ENCODE measurements at places on chromosomes 7 and 10.

GRCh38 chr10:1594372-1595241, 142.7 kb downstream of the ADARB2 start:
- DNase-seq = no peak

- no peak for DNase-seq
These were observed 2.2 kb downstream of the CRTAC1 start for GRCh38 chr10:98028168-98028770.

GRCh38 chr10:113893570-113893969, 39.1 kb downstream of the NHLRC2 start:
- DNase-seq = no peak

DNA sequence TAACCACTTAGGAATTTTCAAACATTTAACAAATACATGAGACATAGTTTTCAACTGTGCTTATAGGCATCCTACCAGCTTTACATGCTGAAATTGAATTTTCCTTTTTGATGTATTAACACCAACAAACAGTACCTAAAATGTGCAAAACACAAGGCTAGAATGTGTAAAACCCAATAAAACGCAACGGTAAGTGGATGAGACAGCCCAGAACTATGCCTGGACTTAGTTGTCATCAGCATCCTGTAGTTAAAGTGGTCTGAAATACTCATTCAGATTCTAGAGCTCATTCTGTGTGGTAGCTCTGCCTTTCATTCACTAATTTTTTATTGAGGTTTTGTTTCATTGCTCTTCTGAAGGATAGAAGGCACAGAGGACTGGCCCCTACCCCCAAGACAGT, 137.1 kb downstream of the BMPER start:
- no peak for DNase-seq

DNA sequence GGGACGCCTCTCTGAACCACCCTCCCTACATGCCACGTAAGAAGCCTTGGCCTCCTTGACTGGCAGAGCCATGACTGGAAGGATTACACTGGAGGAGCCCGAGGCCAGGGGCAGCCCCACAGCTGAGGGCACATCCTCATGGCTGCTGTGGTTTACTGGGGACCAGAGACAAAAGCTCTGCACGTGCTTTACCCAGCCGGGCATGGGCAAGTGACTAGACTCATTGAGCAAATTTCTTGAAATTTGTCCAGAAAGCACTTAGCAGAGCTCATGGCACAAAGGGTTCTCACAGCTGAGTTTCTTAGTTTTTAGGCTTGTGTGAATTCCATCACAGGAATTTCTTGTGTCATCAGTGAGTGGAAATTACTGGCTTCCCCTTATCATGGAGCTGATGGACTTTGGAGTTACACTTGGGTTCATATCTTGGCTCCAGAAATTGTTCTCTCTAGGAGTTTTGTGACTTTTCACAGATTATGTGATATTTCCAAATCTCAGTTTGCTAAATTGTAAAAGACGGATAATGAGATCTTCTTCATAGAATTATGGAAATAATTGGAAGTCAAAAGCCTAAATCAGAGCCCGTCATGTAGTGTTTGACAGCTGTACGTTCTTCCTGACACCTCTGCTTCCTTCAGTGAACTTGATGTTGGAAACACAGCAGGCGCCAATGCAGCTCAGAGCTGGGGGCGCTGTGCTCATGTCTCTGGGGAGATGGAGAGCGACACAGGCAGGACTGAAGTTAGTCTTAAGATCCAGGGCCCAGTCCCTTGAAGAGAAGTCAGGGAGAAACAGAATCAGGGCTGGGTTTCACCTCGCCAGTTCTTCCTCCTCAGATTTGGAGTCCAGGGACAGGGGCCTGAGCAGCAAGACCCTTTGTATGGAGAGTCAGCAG, 47.7 kb upstream of the MGAM2 start:
- no peak for DNase-seq

- DNase-seq = no peak
These were observed 224.7 kb upstream of the PHYHIPL start for GRCh38 chr10:58951746-58952145.

DNA sequence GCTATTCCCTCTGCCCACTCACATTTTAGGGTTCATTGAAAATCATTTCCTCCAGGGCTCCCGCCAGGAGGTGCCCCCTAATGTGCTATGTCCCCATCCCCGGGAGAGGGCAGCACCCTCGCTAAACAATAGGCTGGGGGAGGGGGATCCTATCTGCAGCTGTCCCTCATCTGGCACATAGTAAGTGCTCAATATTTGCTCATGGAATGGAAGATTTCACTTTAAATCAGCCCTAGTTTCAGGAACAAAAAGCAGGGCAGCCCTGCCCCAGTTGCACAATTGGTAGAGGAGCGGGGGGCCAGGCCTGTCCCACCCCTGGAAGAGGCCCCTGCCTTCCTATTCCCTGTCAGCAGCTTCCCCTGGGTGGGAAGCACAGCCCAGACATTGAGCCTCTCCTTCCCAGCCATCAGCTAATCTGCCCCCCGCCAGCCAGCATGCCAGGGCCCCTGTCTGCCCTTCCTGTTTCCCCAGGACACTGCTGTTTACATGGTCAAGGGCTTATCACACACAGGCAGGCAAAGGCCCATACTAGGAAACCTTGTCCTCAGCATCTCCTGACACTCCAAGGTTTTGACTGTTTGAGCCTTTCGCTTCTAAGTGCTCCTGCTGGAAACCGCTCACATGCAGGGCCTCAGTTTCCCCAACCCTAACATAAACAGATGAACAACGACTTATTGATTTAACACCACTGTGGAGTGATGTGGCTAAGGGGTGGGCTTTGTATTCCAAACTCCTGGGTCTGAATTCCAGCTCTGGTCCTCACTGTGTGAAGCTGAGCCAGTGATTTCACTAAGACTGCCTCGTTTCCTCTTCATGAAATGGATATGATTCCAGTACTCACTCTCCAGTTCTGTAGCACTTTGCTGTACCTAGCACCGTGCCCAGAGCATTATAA, 130.7 kb upstream of the ZMIZ1 start:
- DNase-seq = no peak

DNA sequence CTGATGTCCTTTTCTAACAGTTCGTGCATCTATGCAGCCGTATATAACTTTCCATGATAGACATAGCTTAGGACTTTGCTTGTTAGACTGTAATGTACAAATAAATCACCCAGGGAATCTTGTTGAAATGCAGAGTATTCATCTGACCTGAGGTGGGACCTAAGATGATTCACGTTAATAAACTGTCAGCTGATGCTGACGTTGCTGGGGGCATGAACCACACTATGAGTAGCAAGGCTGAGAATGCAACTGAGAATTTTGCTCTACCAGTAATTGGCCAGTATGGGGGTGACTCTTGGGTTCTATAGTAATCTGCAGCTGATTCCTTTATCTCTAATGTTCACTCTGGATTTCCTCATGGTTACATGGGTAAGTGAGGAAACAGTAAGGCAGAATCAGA, 130.1 kb upstream of the MALRD1 start:
- no peak for DNase-seq

DNA sequence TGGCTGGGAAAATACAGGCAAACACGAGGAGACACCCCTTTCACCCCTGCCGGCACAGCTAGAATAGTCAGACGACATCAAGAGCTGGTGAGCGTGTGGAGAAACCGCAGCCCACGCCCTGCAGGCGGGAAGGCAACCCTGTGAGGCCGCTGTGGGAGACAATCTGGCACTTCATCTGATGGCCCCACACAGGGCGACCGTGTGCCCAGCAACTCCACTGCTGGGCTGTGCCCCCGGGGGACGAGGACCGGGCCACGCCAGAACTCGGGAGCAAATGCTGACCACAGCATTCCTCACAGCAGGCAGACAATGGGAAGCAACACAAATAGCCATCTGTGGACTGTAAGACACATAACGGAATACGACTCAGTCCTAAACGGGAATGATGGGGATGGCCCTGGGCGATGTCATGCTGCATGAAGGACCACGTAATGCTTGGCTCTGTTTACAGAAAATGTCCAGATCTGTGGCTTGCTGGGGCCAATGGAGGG, 58.9 kb downstream of the CFAP46 start:
- DNase-seq = no peak

DNA sequence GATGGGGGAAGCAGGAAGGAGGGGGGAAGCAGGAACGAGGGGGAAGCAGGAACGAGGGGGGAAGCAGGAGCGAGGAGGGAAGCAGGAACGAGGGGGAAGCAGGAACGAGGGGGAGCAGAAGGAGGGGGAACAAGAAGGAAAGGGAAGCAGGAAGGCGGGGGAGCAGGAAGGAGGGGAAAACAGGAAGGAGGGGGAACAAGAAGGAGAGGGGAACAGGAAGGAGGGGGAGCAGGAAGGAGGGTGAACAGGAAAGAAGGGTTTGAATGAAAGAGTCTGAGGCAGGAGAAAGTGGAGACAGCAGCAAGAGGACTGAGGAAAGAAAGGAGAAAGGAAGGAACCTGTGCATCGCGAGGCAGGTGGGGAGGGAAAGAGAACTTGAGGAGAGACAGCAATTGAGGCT, 256.6 kb downstream of the PTEN start:
- no peak for DNase-seq

- no peak for DNase-seq
These were observed 6.5 kb upstream of the LBX1 start for GRCh38 chr10:101235766-101236165.

GRCh38 chr10:11687779-11688447, 54.3 kb upstream of the ECHDC3 start:
- no peak for DNase-seq

DNA sequence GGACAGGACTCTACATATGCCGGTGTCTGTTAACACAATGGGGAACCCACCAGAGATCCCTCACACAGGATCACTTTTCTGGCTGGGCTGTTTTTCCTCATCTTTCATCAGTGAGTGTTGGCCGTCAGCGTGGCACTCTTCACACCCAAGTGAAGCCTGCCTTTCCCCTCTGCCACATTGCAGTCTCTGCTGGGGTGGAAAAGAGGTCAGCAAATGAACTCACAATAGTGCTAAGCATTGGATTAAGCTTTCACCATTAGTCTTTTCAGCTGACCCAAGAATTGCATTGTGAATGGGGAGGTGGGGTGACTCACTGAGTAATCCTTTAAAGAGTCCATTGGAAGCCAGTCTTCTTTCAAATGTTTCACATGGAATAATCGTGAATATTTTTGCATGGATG, 143.0 kb downstream of the KIAA1217 start:
- DNase-seq = no peak

- DNase-seq = no peak
These were observed 437.5 kb downstream of the PLXNA4 start for GRCh38 chr7:132138817-132139216.

GRCh38 chr7:147235645-147236382, 1119.2 kb downstream of the CNTNAP2 start:
- no peak for DNase-seq

- DNase-seq = peak; percentile 63
These were observed 66.1 kb upstream of the AQP1 start for GRCh38 chr7:30845426-30846135.

DNA sequence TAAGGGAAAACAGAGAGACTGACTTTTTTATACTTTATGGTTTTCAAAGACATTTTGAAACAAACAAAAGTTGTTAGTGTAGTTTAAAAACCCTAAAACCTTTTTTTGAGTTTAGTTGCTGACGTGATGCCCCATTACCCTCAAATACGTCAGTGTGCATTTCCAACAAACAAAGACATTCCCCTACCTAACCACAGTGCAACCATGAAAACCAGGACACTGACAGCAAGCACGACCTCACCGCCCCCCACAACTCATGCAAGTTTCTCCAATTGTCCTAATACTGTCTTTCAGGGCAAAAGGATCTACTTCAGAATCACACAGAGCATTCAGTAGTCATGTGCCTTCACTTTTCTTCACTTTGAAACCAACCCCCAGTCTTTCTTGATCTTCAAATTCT, 75.0 kb downstream of the WNT2 start:
- DNase-seq = no peak

- no peak for DNase-seq
These were observed 17.2 kb upstream of the ATP6V0E2 start for GRCh38 chr7:149856583-149856982.

DNA sequence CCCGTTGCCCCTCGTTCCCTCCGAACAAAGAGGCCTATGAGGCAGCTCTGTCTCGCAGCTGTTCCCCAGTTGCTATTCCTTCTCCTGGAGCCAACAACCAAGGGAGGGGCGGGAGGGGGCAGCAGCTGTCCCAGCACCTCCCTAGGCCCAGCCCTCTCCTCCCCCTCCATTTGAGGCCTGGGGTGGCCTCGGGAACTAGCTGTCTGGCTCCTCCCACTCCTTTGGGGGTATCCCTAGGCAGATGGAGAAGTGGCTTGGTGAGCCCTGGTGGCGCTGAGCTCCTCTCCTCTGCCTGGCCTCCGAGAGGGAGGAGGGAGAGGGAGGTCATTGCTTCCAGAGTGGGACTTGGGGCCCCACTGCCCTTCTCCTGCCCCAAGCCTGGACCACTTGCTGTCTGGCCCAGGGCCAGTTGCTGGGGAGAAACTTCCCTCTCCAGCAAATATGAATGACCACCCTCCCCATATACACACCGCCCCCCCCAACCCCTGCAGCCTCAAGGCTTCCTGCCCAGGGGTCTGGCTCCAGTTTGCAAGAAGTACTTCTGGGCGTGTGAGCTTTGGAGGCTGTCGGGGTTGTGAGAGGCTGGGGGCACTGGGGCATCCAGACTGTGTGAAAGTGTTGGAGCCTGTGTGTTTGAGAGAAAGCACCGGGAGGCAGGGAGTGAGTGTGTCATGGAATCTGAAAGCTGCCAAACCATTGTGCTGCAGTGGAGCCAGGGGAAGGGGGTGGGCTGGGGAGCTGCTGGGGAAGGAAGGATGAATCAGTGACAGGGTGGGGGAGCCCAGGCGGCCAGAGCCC, 3.1 kb downstream of the FLNC start:
- DNase-seq = peak; percentile 75

- DNase-seq = peak; percentile 36
These were observed 120.9 kb downstream of the C10orf105 start for GRCh38 chr10:71598621-71599055.

DNA sequence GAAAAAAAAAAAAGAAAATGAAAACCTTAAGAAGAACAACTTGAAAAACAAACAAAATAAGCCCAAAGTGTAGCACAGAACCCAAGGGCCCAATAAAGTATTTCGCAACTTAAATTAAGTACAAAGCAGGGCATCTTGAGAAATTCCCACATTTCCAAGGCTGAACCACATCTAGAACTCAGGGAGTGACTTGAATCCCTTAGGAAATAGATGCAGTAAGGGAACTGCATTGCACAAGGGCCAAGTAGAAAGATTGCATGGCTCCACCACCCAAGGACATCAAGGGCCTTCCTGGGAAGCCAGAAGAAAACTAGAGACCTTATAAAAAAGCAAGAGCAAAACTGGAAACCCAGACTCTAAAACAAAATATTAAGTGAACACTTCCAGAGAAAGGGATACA, 352.7 kb downstream of the CXCL12 start:
- DNase-seq = no peak

DNA sequence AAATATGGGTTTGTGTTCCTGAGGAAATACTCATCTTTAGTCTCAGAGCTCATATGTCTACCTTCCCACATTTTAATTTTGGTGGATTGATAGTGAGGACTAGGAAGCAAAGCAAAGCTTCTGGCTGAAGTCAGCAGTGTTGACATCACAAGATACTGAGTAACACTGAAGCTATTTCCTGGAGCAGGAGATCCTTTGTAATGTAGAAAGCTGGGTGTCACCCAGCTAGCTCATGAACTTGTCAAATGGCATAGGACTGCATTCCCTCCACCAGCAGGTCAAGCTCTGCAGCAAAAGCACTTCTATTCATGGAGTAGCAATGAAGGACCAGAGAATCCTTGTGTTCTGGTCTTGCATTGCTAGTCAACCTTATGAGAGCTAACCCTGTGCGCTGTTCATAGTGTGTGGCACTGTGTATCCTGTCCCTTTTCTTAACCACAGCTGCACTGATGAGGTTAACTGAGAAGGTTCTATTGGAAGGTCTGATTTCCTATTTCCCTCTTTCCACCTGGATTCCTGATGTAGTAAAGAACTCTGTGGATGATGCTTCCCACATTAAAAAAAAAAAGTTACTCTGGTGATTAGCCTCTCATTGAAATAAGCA, 94.8 kb upstream of the ZNF804B start:
- no peak for DNase-seq

GRCh38 chr10:119454316-119454715, 88.2 kb downstream of the RGS10 start:
- no peak for DNase-seq

Data from hepatic stellate cell (primary cell).